ENCODE measurements at places on chromosomes 7 and 10.

- DNase-seq, result no peak
Observed at GRCh38 chr7:73366127-73366526, 38.2 kb downstream of the FKBP6 start.

- DNase-seq, result no peak
Observed at GRCh38 chr7:108468246-108468645, 12.0 kb upstream of the NRCAM start.

DNA sequence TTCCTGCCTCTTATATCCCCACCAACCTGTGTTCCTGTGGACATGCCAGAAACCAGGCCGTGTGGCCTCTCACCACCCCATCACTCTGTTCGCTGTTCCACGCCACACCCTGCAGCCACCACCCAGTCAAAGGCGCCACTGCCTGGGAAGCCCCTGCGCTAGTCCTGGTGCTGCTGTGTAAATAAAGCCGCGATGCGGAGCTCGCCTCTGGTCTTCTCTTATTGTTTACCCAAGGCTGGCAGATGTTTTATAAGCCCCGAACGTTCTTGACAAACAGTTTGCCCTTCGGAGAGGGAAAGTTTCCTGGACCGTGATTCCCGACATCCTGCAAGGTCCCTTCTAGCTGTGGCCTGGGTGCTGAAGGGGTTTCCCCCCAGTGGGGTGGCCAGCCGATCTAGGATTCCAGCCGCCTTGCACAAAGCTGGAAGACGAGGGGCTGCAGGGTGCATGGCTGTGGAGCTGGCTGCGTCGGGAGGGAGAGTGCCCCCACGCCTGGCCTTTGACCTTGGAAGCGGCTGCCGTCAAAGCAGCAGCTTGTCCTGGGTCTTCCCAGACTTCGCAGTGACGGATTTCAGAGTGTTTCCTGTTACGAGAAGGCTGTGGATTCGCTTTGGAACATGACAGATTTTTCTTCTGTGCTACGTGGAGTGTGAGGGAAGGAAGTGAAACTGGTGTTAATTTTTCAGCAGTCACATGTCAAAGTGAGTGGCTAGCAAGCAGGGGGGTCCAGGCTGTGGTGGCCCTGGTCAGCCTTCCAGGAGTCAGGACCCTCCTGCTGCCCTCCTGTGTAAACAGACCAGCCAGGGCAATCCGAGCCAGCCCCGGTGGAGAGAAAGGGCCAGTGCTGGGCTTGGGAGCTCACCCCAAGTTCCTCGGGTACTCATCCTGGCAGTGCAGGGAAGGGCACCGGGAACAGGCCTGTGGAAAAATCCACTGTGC is 61.6 kb downstream of the LHPP start:
- peak; percentile 63 for DNase-seq

- DNase-seq, result no peak
Observed at GRCh38 chr10:132197271-132198067, 10.7 kb downstream of the DPYSL4 start.

DNA sequence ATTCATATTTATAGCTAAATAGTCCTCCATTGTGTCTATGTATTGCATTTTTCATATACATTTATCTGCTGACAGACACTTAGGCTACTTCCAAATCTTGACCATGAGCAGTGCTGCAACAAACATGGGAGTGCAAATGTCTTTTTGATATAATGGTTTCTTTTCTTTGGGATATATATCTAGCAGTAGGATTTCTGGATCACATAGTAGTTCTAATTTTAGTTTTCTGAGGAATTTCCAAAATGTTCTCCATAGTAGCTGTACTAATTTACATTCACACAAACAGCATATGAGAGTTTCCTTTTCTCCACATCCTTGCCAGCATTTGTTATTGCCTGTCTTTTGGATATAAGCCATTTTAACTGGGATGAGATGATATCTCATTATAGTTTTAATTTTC is 1521.3 kb downstream of the REEP3 start:
- DNase-seq, result no peak

- no peak for DNase-seq
Observed at GRCh38 chr10:99330347-99330924, 1.3 kb downstream of the CNNM1 start.

DNA sequence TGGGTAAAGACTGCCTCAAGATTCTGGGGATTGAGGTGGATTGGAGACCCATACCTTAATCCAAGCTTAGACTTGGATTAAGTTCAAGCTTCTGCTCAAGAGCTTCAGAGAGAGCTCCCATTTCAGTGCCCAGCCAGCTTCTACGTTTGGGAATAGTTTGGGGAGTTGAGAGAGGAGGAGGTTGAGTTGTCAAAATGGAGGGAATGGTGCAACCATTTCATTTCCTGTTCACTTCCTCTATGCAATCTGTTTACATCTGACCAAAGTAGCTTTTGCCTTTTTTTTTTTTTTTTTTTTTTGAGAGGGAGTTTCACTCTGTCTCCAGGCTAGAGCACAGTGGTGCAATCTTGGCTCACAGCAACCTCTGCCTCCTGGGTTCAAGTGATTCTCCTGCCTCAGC is 65.8 kb downstream of the ENTPD1 start:
- no peak for DNase-seq
